ENCODE measurements at places on chromosomes 13 and 19. TPM values are rescaled to one million over a fixed set of nuclear protein-coding genes. Genes with fewer than 3 reads are reported as not detected.

GRCh38 chr19:47506459-47506858 lies 8.4 kb downstream of the NAPA start:
- DNase-seq = no peak

DNA sequence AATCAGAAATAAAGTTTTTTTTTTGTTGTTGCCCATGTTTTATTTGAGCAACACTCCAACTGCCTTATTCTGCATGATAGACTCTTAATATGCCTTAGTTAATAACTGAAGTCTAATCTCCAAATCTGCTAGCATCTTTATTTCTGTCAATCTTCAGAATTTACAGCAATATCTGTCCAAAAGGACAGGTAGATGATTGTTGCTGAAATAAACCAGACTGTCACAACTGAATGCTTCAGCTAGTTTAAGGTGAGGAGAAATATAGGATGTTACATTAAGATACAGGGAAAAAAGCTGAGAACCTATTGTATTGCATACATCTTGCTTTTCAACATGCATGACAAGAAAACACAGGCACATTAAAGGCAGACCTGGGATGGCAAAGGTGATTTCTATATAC lies 204.3 kb downstream of the SLITRK1 start:
- no peak for DNase-seq

DNA sequence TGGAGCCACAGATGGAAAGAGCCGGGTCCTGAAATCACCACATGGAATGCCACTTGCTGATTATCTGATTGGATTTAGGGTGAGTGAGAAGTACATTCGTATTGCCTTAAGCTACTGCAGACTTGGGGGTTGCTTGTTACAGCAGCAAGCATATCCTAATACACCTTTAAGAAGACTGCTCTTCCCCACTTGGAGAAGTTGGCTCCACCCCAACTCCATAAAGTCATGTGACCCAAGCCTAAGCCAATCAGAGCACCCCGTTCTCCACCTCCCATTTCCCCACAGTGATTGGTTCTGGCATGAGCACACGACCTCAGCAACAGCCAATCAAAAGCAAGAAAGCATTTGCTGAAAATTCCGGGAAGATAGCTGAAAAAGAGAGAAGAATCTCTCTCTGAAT lies 23.1 kb downstream of the CACNA1A start:
- no peak for DNase-seq

GRCh38 chr19:33339016-33339984 lies 34.2 kb upstream of the CEBPG start:
- DNase-seq = no peak

GRCh38 chr13:114124431-114124830 lies 8.0 kb downstream of the RASA3 start:
- no peak for DNase-seq

- DNase-seq = no peak
Observed at GRCh38 chr19:1401138-1401888, at the start of gene GAMT. GAMT (minus strand) TSS chr19:1401542; CDS start chr19:1401476, 66 bp downstream.

Gene MADCAM1
- 0.21 TPM for total RNA-seq

All from HepG2 (cell line).